Stimulated activated CD8-positive, alpha-beta memory T cell treated with anti-CD3 and anti-CD28 coated beads, Interleukin-4, amount 100 ng/mL, for 1 hour (primary cell): ENCODE measurements at places on chromosomes 12 and 14.

- DNase-seq, result no peak
These were observed 171.7 kb downstream of the SLC5A8 start for GRCh38 chr12:101038289-101038871.

DNA sequence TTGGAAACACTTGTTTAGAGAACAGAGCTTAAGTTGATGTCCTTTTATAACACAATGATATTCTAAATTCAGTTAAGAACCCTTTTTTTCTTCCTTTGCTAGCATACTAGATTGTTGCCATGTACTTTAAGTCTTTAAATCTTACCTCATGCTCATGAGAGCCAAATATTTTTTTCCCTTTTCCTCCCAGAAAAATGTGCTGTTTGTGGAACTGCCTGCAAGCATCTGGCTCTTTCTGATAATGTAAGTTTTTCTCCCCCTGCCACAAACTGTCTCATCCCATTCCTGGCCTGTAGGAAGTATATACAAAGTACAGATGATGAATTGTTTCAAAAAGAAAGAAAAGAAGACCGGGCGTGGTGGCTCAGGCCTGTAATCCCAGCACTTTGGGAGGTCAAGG, 5.3 kb downstream of the RNF212B start:
- DNase-seq, result no peak

- DNase-seq, result no peak
These were observed 1.4 kb downstream of the EGLN3 start for GRCh38 chr14:33949411-33949893.

DNA sequence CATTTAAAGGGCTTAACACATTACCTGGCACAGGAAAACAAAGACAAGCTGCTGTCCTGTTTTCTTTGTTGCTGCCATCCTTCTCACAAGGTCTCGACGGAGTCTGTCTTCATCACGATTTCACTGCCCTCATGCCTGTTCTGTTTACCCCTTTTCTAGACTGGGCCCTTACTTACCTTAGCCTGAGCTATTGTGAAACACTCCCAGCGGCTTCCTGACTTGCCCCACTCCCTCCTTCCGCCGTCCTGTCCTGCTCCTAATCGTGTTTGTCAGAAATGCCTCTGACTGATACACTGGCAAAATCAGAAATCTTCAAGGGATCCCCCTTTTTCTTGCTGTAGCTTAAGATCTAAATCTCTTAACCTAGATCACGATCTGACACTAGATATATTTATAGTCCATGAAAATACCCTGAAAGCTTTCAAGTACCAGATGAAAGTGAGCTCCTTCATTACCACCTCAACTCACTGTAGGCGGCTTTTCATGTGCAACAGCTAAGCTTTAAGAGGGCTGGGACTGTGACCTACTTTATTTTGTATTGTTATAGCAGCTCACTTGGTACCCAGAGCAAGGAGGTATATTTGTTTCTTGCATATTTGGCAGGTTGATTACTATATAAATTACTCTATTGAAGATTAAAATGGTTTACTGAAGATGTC, 32.1 kb downstream of the TECPR2 start:
- no peak for DNase-seq

DNA sequence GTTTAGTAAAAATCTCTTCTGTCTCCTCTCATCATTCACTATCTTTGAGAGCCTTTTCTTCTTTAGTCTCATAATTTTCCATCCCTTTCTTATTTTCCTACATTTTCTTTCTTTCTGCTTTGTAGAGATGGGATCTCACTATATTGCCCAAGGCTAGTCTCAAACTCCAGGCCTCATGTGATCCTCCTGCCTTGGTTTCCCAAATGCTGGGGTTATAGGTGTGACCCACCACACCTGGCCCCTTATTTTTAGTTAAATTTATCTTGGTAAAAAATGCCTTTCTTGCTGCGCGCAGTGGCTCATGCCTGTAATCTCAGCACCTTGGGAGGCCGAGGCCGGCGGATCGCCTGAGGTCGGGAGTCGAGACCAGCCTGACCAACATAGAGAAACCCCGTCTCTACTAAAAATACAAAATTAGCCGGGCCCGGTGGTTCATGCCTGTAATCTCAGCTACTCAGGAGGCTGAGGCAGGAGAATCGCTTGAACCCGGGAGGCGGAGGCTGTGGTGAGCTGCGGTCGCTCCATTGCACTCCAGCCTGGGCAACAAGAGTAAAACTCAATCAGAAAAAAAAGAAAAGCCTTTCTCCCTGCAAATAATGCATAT, 996 bp downstream of the SLC2A3 start:
- no peak for DNase-seq

GRCh38 chr14:51901475-51902024, 41.1 kb downstream of the GNG2 start:
- no peak for DNase-seq
